ENCODE measurements at places on chromosomes 12 and 14.

DNA sequence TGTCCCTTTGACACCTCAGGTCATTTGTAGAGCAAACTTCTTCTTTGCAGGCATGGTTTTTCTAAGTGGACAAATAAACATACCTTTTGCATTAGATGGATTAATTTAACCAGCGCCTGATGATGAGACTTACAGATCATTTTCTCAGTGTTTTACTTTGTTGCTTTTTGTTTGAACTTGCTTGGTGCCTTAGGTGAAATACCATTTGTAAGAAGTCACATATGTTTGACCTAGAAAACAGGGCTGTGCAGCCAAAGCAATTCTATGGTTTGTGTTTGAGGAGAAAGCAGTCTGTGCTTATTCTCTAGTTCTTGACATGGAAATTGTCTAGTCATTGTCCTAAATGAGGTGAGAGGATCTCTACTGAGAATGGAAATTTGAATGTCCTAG lies 111.1 kb downstream of the DIP2B start:
- DNase-seq = no peak

GRCh38 chr14:55416866-55417265 lies 5.2 kb upstream of the ATG14 start:
- DNase-seq = no peak

DNA sequence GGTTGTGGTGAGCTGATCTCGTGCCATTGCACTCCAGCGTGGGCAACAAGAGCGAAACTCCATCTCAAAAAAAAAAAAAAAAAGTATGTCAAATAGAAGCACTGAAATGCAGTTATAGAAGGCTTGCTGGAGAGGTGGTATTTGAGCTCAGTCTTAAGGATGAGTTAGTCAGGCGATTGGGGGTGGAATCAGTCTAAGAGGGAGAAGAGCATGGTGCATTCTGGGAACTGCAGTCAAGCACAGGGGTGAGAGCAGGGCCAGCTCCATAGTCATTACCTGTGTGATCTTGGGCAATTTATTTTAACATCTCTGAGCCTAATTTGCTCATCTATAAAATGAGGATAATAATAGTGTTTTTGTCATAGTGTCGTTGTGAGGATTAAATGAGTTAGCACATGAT lies 5.9 kb upstream of the GNB3 start:
- DNase-seq = no peak

DNA sequence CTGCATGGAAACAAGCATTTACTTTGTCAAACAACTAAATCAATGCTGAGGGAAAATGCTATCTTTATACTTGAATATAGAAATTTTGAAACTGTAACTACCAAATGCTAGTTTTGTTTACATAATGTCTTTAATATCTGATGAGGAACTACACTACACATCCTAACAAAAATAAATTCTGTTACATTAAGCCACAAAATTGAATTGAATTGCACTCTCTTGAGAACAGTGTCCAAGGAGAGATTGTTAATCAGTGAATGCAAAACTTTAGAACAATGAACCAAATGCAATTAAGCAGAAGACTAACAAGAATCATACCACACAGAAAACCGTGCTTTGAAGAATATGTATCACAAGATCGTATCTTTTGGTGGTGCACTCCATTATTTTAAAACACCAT lies 141.6 kb downstream of the CNTN1 start:
- no peak for DNase-seq

DNA sequence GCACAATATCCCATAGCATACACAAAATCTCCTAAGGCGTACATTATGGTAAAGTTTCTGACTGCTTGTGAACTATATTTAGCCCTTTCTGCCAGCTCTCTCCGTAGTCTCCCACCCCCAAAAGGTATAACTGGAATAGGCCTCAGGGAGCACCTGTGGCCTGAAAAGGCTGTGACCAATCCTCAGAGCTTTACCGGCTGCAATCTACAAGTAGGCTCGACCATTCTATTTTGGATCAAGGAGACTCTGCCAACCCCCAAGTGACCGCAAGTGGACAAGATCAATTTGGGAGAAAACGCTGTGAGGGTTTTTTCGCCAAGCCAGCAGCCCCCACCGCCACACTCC lies 1.2 kb downstream of the PPTC7 start:
- DNase-seq = no peak

GRCh38 chr12:122989225-122989839 lies 8.9 kb downstream of the ARL6IP4 start:
- DNase-seq = no peak

DNA sequence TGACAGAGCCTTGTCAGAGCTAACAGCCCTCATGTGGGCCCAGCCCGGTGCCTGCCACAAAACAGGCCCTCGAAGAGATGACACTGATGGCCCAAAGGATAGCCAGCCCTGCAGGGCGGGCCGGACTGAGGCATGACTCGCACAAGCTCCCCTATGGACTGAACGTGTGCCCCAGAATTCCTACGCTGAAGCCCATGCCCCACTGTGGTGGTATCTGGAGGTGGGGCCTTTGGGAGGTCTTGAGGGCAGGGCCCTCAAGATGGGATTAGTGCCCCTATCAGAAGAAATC lies 38.6 kb downstream of the CHGA start:
- no peak for DNase-seq

DNA sequence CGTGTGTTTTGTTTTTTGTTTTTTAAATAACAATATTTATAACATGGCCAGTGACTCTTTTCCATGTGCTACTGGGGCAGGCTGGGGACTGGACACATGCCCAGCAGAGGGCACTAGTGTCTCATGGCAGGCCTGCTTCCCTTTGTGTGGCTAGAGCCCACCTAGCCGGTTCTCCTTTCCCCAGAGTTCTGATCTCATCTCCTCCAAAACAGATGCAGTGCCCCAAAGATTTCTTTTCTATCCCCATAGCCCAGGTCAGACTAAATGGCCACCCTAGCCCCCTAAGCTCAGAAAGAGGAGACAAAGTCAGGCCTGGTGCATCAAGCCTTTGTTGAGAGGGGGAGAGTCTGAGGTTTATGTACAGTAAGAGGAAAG lies 21.2 kb downstream of the PRPF40B start:
- DNase-seq = peak; percentile 28

DNA sequence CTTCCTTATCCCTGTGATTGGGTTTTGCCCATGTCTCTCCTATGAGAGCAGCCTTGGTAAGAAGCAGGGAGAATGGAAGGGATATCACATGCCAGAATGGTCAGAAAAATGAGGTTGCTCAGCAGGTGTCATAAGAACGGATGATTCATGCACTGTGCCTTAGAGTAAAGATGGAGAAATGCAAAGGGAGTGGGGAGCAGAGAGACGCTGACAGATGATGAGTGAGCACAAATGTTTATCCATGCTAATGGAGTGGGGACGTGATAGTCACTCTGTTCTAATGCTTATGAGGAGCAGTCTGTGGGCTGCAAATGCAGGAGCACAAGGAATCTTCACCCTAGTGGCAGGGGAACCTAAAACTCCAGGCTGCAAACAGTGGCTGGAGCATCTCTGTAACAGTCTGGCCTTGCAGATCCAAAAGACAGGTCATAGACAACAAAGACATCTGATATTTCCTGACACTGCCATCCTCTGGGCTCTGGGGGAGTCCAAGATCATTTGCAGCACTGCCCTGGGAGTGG lies 243.2 kb downstream of the CACNA1C start:
- no peak for DNase-seq

DNA sequence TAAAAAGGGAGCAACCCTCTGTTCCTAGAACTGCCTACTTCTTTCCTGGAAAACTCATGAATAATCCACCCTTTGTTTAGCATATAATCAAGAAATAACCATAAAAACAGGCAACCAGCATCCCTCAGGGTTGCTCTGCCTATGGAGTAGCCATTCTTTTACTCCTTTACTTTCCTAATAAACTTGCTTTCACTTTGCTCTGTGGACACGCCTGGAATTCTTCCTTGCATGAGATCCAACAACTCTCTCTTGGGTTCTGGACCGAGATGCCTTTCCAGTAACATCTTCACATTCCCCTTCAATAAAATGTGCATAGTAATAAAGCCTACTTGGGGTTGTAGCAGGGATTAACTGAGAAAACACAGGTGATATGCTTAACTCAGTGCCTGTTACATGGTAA lies 286.4 kb upstream of the AMIGO2 start:
- no peak for DNase-seq

GRCh38 chr14:94036313-94037167 lies 10.4 kb downstream of the OTUB2 start:
- DNase-seq = peak; percentile 34

DNA sequence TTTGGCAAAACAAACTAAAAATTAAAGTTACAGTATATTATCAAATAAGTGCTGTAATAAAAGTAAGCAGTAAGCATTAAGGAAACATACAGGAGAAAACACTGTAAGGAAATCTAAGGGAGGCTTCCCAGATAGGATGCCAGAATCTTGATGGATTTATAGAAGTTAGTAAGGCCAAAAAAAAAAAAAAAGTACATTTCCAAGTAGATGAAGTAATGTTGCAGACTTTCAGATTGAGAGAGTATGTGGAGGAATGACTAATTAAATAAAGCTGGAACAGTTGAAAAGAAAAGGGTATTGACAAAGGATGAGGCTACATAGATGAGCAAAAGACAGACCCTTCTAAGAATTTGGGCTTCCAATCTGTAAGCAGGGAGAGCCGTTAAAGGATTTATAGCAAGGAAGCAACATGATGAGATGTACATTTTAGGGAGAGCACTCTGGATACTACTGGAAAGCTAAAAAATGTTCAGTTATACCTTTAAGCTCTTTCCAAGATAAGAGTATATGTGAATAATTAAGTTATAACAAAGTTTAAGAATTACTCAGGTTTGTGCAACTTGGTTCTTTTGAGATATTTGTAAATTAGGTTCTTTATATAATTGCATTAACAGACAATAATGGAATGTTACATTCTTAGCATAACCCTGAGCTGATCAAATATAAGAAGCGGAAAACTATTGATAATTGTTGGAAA lies 87.5 kb upstream of the MON2 start:
- DNase-seq = no peak

- DNase-seq = no peak
These were observed 43.0 kb downstream of the PDE3A start for GRCh38 chr12:20411345-20411744.

- no peak for DNase-seq
These were observed 135.4 kb downstream of the SYT10 start for GRCh38 chr12:33304176-33304575.

GRCh38 chr12:110560048-110560447 lies 23.1 kb downstream of the PPTC7 start:
- no peak for DNase-seq

DNA sequence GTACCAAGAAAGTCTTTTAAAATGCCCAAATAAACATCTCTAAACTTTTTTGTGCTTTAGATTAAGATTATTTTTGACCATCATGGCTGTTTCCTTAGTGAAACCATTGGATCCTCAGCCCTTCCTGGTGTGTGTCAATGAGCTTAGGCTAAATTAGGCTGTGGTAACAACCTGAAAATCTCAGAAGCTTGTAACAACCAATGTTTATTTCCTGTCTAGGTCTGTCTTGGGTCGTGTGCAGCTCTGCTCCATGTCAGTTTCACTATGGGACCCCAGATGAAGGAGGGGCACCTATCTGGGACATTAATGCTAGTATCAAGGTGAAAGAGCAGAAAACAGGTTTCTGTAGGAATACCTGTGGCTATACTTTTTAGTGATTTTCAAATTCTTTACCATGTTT lies 49.9 kb downstream of the KCNMB4 start:
- DNase-seq = no peak

GRCh38 chr14:34055157-34055950 lies 104.5 kb upstream of the EGLN3 start:
- no peak for DNase-seq

- peak; percentile 75 for DNase-seq
These were observed 232.1 kb downstream of the CACNA1C start for GRCh38 chr12:2284857-2285256.

- DNase-seq = no peak
These were observed 364.3 kb downstream of the TMEM121 start for GRCh38 chr14:105890474-105891220.

- no peak for DNase-seq
These were observed 16.9 kb upstream of the BEGAIN start for GRCh38 chr14:100604121-100604501.

DNA sequence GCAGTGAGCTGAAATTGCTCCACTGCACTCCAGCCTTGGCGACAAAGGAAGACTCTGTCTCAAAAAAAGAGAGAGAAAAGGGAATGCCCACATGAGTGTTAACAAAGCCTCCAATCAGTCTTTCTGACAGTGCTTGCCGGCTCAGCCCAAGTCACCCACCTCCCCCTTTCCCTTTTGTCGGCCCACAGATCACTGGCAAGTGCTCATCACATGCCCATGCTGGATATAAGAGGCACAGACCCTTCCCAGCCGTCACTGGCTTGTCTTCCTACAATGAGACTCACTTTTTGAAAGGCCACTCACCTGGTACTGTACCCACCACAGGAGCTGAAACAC lies 70.8 kb downstream of the CCDC88C start:
- DNase-seq = no peak

DNA sequence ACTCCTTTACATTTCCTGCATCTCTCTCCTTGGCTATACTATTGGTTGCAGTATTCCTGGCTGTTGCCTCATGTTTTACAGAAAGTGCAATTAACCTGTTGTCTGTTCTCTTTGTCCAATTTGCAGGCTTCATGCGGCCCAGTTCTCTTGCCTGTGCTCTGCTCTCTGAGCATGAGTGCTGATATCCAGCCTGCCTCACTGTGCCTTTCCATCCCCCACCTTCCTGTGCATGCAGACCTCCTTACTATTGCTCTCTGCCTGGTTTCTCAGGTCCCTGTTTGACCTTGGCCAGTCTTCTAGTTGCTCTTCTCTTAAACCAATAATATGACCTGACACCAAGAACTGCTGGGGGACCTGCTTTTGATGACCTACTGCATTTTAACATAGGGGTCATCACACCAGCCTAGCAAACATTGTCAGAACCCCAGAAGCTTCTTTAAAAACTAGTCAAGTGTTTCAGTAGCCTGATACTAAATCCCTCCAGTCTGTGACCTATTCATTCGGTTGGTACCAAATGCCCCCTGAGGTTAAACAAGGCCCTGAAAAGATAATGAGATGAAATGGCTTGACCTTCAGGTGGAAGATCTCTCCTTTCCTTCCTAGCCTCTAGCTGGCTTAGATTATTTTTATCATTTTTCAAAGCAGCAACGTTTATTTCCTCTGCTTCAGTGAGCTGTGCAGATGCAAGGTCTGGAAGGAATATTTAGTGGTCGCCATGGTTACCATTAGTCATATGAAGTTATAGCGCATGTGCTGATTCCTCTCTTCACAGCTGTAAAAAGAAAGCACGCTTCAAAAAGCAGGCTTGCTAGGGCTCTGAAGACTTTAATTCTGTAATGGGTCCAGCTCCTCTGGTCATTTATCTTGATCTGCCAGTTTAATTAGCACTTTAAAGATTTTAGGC lies 216.5 kb downstream of the PHLDA1 start:
- no peak for DNase-seq

GRCh38 chr12:47190905-47191304 lies 111.1 kb upstream of the AMIGO2 start:
- DNase-seq = no peak

DNA sequence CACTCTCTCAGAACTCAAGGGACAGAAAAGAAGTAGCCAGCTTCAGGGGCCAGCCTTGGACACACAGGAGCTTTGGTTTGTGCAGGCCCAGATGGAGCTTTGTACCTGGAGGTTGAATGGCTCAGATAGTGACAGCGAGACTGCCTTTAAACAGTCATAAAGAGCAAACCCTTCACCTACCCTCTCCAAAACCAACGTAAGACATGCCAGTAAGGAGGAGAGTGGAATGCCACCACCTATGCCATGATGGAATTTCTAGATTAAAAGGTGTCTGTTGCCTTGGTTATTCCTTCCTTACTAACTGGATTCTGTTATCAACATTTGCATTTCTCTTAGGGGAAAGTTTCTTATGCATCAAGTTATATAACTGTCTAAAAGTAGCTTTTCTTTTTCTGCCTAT lies 98.1 kb downstream of the EML1 start:
- DNase-seq = no peak
